ENCODE measurements at places on chromosomes 2 and 18. TPM values are rescaled to one million over a fixed set of nuclear protein-coding genes. Genes with fewer than 3 reads are reported as not detected.

The UGT1A8 gene
- polyA plus RNA-seq = not detected

DNA sequence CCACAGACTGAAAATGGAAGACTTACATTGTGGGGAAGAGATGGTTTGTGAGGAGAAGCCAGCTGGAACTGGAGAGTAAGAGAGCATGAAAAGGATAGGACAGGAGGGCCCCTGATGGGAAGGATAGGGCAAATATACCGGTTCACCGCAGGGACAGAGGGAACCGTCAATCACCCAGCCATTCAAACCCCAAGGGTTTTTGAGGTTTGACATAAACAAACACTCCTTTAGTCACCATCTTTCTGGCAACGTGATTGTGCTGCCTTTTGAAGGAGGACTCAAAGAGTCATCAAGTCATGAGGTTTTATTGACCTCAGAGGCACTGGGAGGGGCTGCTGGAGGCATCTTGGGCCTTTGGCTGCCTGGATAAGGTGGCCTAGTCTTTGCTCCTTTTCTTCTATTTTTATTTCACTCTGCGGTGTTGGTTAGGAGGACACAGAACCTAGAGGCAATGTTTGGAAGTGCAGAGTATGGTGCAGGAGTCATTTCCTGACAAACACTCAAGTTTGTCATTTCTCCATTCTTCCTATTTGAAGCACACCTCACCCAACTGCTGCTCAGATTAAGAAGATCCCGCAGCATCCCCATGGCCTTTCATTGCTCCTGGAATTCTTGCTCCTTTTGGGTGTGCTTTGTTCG is 487.3 kb upstream of the SPRED2 start:
- no peak for DNase-seq

DNA sequence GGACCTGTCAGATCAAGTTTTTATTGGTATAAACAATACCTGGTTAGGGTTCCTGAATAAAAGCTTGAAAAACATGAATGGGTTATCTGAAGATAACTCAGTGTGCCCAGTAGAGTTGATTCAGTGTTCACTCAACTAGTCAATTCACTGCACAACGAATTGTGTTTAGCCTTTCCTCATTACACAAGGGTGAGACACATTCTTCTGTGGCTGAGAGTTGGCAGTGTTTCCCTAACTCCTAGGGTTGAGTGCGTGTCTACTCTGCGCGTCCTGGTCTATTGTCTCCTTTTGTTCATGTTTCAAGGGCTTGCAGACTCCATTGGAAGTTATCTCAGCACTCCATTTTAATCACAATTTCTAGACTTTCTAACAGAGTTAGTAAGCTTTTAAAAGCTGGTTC is 32.8 kb upstream of the TMEM178A start:
- no peak for DNase-seq

The DCC gene
- 1.6 TPM for polyA plus RNA-seq

The AQP12B gene
- 1.4 TPM for polyA plus RNA-seq

- DNase-seq = no peak
These were observed 104.3 kb downstream of the SRBD1 start for GRCh38 chr2:45506756-45507155.

- DNase-seq = no peak
These were observed 48.3 kb upstream of the GULP1 start for GRCh38 chr2:188243381-188243780.

GRCh38 chr2:44037221-44037620 is 41.4 kb upstream of the LRPPRC start:
- no peak for DNase-seq

The REG3A gene
- not detected for polyA plus RNA-seq

GRCh38 chr18:22456547-22456946 is 38.8 kb upstream of the CTAGE1 start:
- DNase-seq = no peak

DNA sequence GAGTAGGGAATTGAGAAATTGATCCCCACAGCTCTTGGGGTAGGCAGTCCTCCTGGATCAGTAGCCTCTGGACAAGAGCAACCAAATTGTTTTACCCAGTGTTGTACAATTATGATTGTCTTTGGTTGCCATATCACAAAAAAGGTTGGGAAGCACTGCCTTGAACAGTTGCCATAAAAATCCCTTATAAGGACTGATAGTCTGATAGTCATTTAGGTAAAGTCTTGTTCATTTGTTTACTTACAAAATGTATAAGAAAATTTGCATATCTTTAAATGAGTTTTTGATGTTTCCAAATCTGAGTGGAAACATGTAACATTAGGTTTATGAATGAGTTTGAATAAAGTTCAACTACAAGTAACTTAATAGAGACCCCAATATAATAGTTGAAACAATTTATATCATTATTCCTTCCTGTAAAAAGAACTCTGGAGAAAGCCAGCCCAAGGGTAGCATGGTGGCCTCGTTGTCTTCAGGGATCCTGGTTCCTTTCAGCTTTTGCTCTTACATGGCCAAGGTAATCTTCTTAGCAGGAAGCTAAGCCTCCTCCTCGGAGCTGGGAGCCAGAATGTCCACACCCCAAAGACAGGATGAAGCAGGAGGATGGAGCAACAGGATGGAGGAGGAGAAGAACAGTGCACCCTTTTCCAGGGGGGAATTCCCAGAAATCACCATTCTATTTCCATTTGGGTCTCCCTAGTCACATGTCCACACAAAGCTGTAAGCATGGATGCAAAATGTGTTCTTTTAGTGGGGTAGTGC is 35.7 kb upstream of the NEMP2 start:
- no peak for DNase-seq

GRCh38 chr18:23756590-23757436 is 67.6 kb downstream of the LAMA3 start:
- no peak for DNase-seq

All from muscle of back (tissue), 13 donors.